ENCODE measurements at places on chromosomes 3 and 15.

GRCh38 chr3:67033079-67033478 is 35.0 kb downstream of the KBTBD8 start:
- DNase-seq: no peak

DNA sequence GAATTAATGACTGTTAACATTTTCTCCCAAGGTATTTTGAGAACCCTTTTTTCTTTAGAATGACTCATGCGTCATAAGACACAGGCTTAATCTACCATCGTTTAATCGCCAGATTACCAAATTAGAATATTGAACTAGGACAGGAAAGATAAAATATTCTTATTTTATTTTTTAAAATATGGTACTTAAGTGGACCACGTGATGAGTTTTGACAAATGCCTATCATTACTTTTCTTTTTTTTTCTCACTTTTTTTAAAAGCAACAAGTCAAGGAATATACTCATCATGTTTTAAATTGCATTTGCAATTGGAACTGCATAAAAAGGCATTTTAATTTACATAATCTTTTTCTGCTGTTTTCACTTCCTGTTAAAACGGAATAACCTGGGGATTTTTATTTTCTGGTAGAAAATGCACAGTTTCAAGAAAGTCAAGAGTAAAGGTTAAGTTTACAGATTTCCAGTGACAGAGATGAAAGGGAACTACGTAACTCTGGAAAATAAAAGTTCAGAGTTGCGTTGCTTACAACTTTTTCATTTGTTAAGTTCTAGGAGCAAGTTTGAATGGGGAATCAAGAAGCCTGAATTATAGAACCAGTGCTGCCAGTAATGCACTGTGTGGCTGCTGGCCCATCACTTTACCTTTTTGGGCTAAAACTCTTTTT is 23.6 kb downstream of the SIAH2 start:
- no peak for DNase-seq

DNA sequence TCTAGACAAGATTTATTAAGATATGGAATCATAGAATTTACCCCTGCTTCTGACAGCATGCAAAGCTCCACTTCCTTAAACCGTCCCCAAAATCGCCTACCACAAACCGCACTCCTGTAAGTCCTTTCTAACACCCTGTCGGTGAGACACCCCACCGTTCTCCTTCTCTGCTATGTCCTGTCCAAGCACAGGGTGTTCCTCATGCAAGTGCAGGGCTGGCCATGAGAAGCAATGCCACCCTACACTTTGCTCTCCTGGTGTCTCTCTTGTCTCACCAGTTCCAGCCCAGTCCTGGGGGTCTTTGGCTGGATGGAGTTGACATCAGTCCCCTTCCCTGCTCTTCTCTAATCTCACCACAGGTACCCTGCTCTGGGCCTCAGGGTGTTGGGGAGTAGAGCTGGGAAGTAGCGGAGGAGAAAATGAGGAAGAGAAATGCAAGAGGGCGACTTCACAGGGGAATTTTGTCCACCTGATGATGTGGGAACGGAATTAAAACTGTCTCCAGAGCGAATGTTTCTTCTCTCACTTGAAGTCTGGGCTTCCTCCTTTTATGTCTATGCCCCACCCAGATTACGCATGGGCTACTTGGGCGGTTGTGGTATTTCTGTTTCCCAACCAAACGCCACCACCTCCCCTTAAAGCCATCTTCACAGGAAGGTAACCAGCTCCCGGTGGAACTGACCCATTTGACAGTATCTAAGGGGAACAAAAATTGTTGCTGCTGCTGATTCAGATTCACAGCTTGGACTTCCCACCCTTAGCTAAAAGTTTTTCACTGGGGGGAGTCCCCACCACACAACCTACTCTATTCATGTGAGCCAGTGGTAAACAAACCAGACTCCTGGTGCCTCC is 49.9 kb downstream of the CASR start:
- DNase-seq: no peak

DNA sequence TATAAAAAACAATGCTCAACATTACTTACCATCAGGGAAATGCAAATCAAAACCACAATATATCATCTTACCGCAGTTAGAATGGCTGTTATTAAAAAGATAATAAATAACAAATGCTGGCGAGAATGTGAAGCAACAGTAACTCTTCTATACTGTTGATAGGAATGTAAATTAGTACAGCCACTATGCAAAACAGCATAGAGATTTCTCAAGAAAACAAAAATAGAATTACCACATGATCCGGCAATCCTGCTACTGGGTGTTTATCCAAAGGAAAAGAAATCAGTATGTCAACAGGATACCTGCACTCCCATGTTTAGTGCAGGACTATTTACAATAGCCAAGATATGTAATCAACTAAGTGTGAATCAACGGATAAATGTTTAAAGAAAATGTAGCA is 48.1 kb downstream of the ADAM10 start:
- no peak for DNase-seq

DNA sequence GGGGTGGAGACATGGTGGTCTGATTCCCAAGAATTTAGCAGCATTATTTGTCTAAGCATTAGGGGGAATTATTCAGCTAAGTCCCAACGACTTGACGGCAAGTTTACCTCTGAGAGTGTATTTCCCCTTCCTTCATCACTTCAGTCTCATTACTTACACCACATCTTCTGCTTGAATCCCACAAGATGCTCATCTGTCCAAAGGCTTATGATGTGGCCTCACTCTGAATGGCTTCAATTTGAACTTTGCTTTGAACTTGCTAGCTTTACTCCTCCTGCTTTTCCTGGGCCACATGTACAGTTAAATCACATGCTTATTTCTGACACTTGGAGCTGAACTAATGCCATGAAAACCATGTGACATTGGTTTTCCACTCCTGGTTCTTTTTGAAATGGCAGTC is 231.3 kb upstream of the SATB1 start:
- no peak for DNase-seq

GRCh38 chr3:52507359-52507758 is 12.2 kb downstream of the STAB1 start:
- no peak for DNase-seq

GRCh38 chr3:43180027-43180426 is 74.1 kb upstream of the POMGNT2 start:
- no peak for DNase-seq

- DNase-seq: no peak
Measured at GRCh38 chr3:11362600-11362999, 90.4 kb downstream of the ATG7 start.

DNA sequence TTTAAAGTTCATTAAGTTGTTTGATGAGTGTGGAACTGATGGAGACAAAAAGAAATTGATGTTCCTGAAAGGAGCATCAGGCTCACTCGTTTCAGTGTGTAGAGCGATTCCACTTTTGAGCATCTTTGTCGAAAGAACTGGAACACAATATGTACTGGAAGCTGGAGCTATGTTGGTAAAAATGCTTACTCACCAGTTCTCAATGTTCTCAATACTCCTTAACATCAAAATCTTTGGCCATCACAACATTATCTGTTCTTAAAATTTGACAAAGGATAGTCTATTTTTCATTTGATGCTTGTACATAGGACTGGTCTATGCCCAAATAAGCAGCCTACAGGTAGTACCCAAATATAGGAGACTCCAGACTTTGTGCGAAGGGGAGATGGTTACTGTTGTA is 18.7 kb downstream of the RYR3 start:
- DNase-seq: no peak

- no peak for DNase-seq
Measured at GRCh38 chr3:129195731-129196256, 12.1 kb upstream of the CNBP start.

DNA sequence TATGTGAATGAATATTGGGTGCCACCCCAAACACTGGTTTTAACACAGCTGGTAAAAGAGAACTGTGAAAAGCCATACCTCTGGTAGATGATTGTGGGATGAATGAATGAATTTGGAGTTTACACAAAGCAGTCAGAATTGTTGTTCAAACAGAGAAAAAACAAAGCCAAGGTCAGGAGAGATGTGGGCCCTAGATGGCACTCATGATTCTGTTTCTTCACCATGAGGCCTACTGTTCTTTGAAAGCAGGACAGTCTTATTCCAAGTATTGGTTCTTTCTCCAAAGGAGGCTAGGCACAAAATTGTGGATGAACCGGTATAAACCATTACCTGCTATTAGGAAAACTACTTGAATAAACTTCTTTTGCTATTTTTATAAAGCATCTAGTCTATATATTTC is 97.6 kb downstream of the SAMMSON start:
- DNase-seq: no peak

DNA sequence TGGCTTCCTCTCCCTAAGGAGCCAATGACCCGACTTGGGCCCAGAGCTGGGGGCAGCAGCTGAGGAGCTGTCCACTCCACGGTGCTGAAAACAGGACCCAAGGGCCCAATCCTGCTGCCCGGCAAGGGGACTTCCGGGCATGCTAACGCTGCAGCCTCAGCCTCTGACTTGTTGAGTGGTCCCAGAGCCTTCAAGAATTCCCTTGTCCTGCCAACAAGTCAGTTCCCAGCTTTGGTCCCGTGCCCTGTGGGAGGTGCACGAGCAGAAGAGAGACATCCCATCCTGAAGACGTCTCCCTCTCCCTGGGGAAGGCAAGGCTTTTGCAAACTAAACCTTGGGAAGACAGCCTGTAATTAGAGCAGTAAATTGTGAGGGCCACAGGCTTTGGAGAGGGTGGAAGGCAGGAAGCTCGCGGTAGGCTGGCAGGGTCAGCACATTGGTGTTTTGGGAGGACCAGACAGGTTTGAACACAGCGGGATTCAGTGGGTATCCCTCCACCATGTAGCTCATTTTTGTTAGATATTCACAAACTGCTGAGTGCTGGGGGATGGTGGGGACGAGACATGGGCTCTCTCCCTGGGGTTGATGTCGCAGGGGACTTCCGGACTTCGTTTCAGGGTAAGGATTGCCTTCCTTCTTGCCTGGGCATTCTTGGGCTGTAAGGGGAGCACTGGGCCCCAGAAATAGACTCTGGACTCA is 29.8 kb upstream of the PRR23E start:
- DNase-seq: no peak
